Activated T-cell treated with anti-CD3 and anti-CD28 coated beads for 4 hours (primary cell): ENCODE measurements at places on chromosomes 3 and 15.

- DNase-seq = no peak
Measured at GRCh38 chr3:46575577-46576222, 9.6 kb upstream of the LRRC2 start.

DNA sequence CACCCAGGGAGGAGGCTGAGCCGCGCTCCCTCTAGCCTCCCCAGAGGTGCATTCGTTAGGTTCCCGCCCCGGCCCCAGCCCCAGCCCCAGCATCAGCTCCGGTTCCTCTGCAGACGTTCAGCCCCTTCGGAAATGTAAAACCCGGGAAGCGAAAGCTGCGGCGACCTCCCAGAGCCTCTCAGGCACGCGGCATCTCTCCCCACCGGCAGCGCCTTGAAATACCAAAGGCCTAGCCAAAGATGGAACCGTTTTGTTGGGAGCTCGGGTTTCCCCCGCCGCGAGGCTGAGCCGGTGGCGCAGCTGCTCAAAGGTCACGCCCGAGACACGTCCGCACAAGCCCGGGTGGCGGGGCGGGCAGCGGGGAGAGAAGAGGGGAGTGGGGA lies 77.8 kb upstream of the HES1 start:
- no peak for DNase-seq

DNA sequence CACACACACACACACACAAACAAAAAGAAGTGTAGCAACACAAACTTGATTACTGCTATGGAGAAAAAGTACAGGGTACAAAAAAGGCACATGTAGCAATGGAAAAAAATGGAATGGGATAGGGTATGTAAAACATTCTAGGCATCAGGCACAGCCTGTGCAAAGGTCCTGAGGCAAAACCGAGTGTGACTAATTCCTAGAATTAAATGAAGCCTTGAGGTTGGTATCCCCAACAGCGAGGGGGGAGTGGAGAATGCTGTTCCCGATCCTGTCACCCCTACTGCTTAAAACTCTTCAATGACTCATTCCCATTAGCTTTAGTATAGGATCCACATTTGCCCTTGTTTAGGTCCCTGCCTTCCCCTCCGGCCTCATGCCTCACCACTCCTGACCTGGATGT lies 37.9 kb downstream of the RHCG start:
- no peak for DNase-seq

GRCh38 chr3:74880237-74880636 lies 265.8 kb upstream of the CNTN3 start:
- no peak for DNase-seq

DNA sequence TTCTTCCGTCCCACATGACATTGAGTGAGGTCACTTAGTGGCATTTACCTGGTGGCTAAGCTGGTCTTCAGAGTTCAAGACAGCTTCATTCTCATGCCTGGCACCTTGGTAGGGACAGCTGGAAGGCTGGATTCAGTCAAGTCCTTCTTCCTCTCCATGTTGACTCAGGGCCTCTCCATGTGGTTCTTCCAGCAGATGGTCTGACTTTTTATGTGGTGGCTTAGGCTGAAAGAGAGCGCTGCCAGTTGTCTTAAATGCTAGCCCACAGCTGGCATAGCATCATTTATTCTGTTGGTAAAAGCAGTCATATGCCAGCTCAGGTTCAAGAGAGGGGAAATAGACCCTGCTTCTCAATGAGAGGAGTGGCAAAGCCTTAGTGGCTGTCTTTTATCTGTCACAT lies 53.0 kb upstream of the CTDSPL start:
- DNase-seq = no peak

DNA sequence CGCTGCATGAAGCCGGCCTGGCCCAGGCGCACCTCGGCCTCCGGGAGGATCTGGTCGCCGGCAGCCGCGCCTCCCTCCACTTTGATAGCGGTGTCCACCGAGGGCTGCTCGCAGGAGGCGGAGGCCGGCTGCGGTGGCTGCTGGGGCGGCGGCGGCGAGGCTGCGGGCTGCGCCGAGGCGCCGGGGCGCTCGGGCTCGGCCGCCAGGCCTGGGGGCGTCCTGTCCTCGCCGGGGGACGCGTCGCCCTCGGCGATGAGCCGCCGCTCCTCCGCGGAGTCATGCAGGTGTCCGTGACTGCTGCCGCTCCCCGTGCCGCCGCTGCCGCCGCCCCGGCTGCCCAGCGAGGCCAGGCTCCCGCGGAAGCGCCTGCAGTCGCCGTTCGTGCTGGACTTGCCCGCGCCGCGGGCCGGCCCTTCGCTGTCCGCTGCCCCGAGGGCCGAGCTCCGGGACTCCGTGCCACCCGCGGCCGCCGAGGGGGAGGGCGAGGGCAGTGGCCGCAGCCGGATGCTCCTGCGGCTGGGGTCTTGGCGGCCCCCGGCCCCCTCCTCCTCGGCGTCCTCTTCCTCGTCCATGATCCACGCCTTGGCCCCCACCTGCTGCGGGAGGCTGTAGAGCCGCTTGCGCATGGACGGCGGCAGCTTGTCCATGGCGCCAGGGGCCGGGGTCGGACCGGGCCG lies 996 bp downstream of the HCN4 start:
- no peak for DNase-seq

GRCh38 chr3:76972624-76973296 lies 67.1 kb upstream of the ROBO2 start:
- no peak for DNase-seq
